ENCODE measurements at places on chromosomes 2 and 18. TPM values are rescaled to one million over a fixed set of nuclear protein-coding genes. Genes with fewer than 3 reads are reported as not detected.

Gene CDH2
- polyA plus RNA-seq: 104 TPM

Gene RNMT
- polyA plus RNA-seq: 57.4 TPM

DNA sequence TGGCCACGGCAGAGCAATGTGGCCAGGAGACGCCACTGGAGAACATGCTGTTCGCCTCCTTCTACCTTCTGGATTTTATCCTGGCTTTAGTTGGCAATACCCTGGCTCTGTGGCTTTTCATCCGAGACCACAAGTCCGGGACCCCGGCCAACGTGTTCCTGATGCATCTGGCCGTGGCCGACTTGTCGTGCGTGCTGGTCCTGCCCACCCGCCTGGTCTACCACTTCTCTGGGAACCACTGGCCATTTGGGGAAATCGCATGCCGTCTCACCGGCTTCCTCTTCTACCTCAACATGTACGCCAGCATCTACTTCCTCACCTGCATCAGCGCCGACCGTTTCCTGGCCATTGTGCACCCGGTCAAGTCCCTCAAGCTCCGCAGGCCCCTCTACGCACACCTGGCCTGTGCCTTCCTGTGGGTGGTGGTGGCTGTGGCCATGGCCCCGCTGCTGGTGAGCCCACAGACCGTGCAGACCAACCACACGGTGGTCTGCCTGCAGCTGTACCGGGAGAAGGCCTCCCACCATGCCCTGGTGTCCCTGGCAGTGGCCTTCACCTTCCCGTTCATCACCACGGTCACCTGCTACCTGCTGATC is 4.9 kb downstream of the GPR17 start:
- no peak for DNase-seq

DNA sequence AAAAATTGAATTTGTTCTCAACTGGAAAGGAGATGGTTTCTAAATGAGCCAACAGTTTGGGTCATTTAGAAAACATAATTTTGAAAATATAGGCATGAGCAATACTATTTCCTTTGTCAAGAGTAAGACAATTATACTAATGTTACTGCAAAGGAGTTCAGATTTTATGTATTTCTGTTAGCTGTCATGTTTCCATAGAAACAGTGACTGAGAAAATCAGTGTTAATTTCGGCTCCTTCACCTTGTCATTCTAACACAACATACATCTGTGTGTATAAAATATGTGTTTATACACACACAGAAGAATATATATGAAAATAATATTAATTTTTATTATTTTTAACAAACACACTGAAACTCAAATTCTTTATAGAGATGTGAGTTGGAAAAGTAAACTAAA is 178.0 kb upstream of the SPHKAP start:
- DNase-seq: no peak

- DNase-seq: no peak
Measured at GRCh38 chr18:3979024-3979423, 476.1 kb downstream of the DLGAP1 start.

DNA sequence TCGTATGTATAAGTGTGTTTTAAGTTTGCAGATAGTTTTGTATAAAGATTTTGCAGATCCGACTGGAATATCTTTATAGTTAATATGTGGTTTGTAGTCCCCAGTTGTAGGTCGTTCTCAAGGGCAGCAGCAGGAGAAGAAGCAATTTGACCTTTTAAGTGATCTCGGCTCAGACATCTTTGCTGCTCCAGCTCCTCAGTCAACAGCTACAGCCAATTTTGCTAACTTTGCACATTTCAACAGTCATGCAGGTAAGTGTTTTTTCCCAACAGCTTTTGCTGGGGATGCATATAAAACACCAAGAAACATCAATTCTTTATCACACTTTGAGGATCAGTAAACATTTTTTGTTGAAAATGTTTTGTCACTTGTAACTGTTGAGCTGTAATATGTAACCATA is 52.7 kb downstream of the AGFG1 start:
- no peak for DNase-seq

DNA sequence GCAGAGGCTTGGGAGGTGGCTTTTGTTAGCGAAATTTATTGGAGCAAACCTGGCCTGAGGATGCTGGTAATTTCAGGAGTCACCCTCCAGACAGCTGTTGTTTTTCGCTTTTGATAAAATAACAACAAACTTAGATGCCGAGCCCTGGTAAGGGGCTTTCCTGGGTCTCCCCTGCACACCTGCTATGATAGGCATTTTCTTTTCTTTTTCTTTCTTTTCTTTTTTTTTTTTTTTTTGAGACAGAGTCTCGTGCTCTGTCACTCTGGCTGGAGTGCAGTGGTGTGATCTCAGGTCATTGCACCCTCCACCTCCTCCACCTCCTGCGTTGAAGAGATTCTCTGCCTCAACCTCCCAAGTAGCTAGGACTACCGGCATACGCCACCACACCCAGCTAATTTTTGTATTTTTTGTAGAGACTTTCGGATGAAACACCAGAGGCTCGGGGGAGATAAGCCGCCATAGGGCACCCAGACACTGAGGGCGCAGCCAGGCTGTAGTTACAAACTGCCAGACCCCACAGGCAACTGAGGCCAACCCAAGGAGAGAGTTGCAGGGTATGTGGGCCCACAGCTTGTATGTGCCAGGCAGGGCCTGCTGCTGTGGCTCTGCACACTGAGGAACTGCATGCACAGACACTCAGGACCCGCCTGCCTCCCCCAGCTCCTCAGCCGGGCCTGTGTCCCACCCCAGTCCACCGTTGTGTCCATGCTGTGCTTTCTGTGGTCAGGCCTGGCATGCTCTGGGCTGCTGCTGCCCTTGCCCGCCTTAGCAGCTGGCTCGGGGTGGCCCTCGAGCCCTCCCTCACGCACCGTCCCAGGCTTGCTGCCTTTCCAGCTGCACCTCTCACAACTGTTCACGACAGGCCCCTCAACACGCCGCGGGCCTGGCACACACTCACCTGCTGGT is 3.9 kb downstream of the GYPC start:
- DNase-seq: no peak

DNA sequence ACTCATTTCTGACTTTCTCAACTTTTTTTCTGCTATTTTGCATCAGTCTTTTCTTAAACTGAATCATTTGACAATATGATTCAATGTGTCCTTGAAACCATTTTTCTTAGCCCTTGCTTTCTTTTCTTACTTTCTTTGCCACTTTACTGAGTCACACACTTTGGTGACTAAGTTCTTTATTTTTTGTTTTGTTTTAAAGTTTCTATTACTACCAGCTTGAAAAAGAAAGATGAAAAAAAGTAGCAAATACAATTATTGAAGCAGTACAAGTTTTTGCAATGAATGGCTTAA is 116.5 kb downstream of the DOCK10 start:
- no peak for DNase-seq

DNA sequence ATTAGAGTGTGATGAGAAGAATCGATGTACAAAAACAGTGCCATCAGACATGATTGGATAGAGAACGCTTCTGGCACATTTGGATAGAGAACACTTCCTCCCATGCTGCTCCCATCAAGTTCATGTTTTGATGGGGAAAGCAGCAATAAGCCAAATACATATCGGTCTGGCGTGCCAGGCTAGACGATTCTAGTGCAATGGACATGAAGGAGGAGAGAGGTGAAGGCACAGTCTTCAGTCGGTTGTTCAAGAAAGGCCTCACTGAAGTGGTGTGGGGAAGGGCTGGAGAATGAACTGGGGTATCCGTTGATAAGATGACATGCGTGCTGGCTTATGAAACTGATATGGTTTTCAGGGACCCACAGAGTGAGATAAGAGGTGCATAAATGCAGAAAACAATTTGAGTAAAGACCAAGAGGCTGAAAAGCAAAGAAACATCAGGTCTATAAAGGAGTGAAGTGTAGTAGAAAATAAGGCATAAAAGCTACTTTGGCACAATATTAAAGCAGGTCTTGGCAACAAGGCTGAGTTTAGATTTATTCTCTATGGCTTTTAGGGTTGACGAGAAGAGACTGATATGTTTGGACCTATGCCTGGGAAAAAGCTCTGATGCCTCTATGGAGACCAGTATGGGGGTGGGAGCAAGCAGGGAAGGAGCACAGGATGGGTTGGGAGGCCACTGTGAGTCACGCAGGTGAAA is 117.6 kb upstream of the PIEZO2 start:
- no peak for DNase-seq
